ENCODE measurements at places on chromosomes 11 and 22. TPM values are rescaled to one million over a fixed set of nuclear protein-coding genes. Genes with fewer than 3 reads are reported as not detected.

DNA sequence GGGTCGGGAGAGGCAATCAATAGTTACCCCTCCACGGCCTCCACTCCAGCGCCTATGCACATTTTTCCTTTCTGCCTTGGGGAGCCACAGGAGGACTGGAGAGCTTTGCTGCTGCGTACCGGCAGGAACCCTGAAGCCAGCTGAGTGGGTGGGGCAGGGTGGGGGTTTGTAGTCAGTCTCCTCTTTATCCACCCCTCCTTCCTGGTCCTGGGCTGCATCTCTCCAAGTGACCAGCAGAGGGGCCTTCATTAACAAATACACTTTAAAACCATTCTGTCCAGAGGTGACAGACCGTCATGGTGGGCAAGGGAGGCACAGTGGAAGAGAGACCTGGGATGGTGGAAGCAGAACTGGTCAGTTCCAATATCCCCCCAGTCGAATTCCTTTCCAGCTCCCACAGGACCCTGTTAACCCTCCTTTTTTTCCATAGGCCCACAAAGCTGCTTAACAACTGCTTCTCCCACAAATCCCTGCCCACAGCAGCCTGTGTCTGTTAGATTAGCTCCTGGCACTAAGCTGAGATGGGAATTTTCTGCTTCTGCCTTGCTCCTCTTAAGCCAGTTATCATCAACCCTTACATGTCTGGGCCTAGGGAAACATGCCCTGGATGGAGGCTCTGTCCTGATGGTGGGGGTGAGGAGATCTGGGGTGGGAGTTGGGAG, 3.9 kb upstream of the ABCG4 start:
- DNase-seq = no peak

GRCh38 chr11:126719740-126720139, 280.8 kb downstream of the KIRREL3 start:
- no peak for DNase-seq

Gene OR52A1
- not detected for polyA plus RNA-seq

GRCh38 chr11:109936661-109937180, 156.5 kb upstream of the ZC3H12C start:
- DNase-seq = no peak

Gene PGM2L1
- polyA plus RNA-seq = 2.9 TPM

Gene TAGLN
- polyA plus RNA-seq = 130 TPM

Gene SLC16A8
- polyA plus RNA-seq = 2.4 TPM

DNA sequence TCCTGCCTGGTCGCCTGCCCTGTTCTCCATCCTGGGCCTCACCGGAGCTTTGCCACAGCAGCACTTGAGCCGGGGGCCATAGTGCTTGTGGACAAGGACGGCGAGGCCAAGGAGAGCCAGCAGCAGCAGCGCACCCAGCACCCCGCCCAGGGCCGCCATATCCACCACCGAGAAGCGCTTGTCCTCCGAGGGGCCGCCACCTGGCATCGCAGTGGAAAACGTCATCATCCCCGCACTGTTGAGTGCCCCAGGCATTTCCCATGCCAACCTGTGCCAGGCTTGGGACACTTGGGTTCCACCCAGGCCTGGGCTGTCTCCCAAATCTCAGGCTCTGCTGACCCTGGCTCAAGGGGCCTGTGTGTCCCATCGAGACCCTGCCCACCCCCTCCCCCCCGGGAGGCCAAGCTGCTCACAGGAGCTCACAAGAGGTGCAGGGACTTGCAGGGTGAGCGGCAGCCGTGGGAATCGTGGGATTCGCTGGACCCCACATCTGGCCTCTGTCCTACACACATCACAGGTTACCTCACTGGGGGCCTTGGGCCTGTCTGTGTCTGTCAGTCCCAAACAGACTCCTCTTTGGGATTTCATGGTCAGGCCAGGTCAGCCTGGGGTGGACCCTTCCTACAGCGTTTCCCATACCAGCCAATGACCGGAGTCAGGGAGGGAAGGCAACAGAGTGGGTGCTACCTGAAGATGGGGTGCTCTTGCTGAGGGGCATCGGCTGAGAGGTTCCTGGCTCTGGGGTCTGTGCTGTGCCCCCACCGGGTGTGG, 2.3 kb upstream of the IRF7 start:
- no peak for DNase-seq

DNA sequence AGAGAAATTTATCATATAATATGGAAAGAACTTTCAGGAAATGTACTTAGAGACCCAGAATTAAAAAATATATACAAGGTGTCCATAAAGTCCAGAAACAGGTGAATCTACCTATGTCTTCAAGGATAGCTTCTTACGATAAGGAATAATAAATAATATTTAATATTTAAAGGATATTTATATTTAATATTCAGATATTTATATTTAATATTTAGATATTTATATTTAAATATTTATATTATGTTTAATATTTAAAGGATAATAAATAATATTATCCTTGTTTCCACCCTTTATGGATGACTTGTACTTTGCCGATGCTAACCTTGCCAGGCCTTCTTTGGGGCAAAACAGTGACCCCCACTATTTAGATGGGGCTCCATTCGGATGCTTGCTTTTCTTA, 169.5 kb upstream of the CADM1 start:
- DNase-seq = no peak

Gene GGTLC2
- polyA plus RNA-seq = 0.14 TPM
